ENCODE measurements at places on chromosomes 4 and X. TPM values are rescaled to one million over a fixed set of nuclear protein-coding genes. Genes with fewer than 3 reads are reported as not detected.

MGAT4D gene
- total RNA-seq: 0.79 TPM

ZNF182 gene
- total RNA-seq: 10.9 TPM

DNA sequence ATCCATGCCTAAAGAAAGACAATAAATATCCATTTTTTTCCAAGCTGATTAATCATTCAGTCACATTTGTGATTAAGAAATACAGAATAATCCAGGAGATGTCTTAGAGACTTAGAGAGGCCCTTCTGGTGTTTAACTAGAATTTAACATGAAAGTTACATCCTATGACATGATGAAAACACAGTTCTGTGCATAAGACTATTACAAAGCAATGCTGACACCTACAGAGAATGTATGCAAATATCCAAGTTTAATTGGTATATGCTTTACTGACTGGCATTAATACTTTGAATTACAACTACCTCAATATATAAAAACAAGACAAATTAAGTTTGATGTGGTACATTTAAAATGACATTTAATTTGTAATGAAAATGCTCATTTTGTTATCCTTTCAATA is 17.8 kb upstream of the TLL1 start:
- no peak for DNase-seq

P2RY8 gene
- 3.1 TPM for total RNA-seq

DNA sequence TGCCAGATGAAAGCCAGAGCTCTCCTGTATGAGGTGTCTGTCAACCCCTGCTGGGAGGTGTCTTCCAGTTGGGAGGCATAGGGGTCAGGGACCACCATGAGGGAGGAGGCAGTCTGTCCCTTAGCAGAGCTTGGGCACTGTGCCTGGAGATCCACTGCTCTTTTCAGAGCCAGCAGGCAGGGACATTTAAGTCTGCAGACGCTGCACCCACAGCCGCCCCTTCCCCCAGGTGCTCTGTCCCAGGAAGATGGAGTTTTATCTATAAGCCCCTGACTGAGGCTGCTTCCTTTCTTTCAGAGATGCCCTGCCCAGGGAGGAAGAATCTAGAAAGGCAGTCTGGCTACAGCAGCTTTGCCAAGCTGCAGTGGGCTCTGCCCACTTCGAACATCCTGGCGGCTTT is 893.6 kb downstream of the ADGRL3 start:
- no peak for DNase-seq

DNA sequence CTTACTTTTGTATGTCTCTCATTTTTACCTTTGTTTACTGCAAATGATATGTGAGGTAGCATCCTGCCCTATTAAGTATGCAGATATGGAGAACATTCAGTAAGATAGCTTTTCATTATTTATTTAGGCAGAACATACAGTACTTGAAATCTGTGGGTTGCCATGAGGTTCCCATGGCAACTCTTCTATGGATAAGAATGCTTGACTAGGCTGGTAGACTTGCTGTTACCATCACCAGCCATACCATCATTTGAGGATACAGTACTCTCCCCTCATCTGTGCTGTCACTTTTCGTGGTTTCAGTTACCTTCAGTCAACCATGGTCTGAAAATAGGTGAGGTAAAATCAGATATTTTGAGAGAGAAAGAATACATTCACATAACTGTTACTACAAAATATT is 56.7 kb downstream of the NAF1 start:
- no peak for DNase-seq

TCEAL7 gene
- 0.78 TPM for total RNA-seq

PRRG3 gene
- 0.20 TPM for total RNA-seq

DNA sequence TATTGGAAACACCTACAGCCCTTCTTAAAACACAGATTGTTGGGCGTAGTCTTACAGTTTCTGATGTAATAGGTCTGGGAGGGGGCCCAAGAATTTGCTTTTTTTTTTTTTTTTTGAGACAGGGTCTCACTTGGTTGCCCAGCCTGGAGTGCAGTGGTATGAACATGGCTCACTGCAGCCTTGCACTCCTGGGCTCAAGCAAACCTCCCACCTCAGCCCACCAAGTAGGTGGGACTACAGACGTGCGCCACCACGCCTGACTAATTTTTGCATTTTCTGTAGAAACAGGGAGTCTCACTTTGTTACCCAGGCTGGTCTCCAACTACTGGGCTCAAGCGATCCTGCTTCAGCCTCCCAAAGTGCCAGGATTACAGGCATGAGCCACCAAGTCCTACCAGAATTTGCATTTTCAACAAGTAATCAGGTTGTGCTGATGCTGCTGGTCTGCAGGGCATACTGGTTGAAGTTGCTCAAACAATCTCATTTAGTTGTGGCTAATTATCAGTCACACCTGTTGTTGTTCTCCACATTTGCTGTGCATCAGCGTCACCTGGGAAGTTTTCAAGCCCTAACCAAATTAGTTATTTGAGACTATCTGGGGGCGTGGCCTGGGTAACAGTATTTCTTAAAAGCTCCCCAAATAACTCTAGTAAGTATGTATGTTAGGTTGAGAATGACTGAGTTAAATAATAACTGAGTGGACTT is 14.0 kb downstream of the TMEM154 start:
- no peak for DNase-seq

CFAP99 gene
- total RNA-seq: 24.7 TPM

- no peak for DNase-seq
Observed at GRCh38 chr4:123929565-123929964, 533.0 kb downstream of the SPRY1 start.

- no peak for DNase-seq
Observed at GRCh38 chrX:102624105-102624504, 24.8 kb downstream of the ARMCX5 start.

DNA sequence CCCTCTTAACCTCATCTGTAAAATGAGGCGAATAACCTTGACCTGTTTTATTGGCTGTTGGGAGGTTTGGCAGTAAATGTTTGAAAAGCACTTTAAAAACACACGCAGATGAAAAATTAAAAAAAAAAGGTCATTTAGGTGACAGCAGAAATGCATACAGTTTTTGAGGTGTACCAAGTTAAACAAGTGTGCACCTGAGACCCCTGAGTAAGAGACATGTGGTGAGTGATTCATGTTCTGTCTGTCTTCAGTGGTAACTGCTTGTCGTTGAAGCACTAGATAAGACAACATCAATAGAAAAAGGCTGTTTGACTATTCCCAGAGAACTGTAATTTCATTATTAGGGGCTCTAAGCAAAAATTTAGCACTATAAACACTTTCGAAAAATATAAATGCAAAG is 608.4 kb upstream of the PITX2 start:
- DNase-seq: no peak

DNA sequence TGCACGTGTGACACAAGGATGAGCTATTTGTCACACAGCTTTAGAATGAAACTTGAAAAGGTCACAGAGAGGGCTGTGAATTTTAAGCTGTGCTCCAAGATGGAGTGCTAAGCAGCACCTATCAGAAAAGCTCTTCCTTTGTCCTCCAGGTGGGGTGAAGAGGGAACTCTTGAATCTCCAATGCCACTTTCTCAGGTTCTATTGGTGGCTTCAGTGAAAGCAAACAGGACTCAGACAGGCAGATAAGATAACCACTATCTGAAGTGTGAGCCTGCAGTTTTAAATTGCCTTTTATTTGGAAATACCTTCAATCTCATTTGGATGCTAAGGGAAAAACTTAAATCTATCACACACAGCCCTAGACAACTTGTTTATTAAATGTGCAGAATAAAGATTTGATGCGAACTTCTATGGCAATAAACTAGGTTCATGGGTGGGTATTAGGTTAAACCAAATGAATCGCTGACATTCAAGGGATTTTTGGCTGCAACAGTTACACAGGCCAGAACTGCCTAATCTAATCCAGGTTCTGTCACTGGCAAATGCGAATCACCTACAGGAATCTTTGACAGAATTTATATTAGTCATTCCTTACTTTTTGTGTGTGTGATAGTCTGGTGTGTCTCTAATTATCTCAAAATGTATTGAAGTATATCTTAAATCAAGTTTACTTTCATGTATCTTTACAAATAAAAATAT is 13.6 kb upstream of the PDGFRA start:
- no peak for DNase-seq

GRCh38 chrX:133333154-133333750 is 82.0 kb downstream of the GPC4 start:
- DNase-seq: no peak

- no peak for DNase-seq
Observed at GRCh38 chr4:105978684-105979296, 83.5 kb downstream of the NPNT start.

DNA sequence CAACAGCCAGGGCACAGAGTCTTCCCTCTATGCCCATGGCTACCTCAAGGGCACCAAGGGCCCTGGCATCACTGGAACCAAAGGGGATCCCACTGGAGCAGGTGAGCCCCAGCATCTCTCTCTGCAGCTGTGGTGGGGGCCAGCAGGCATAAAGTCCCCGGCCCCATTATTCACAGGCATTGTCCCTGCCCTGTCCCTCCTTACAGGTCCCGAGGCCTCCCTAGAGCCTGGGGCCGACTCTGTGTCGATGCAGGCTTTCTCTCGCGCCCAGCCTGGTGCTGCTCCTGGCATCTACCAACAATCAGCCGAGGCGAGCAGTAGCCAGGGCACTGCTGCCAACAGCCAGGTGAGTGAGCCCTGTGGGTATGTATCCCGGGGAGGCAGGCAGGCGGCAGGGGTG is 12.3 kb upstream of the UBA1 start:
- DNase-seq: no peak

LAP3 gene
- 97.8 TPM for total RNA-seq

CENPVL1 gene
- total RNA-seq: not detected

TMEM192 gene
- 6.2 TPM for total RNA-seq

DNA sequence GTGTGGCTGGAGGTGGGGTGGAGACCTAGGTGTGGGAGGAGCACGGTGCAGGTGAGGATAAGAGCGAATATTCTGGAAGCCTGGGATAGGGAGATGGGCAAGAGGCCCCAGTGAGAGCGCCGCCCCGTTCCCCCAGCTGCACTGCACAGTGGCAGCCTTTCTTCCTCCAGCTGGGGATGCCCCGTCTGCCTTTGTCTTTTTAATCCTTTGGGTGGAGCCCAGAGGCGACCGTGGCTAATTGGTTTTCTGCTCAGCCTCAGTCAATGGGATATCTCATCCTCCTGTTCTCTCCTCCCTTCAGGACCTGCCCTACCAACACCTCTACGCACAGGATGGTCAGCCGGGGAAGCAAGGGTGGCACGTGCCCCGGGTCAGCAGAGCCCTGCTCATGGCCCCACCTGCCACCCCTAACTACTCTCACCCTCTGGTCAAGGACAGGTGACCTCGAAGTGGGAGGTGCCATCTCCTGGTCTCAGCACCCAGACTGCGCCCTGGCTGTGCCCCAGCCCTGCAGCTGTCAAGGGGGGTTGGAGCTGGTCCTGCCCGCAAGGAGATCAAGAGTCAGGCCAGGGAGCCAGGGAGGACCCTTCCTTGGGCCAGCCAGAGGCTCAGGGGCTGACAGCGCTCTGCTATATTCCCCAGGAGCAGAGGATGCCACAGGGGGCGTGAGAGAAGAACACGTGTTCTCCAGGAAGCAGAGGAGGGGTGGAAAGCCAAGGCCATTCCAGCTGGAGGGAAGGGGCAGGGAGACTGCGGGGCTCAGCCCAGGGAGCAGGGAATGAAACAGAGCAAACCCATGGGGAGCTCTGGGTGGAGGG is 64.0 kb downstream of the ADRA2C start:
- DNase-seq: no peak
